ENCODE measurements at places on chromosomes 7 and 10.

DNA sequence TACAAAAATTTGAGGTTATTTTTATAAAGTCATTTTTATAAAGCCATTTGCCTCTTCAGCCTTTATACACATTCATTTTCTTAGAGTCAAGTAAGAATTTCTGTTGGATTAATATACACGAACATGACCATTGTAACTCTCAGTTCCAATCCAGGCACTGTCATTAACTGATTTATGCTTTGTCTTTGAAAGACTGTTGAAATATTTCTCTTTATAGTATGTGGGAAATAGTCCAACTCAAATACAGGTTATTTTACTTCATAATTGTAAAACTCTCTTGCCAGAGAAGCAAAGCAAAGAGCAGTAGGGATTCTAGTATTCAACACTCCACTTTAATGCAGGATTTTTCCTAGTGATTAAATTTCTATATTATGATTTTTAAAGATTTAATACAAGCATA is 36.5 kb upstream of the PAPSS2 start:
- DNase-seq = no peak

- DNase-seq = no peak
Measured at GRCh38 chr7:36625247-36625646, 99.0 kb downstream of the AOAH start.

DNA sequence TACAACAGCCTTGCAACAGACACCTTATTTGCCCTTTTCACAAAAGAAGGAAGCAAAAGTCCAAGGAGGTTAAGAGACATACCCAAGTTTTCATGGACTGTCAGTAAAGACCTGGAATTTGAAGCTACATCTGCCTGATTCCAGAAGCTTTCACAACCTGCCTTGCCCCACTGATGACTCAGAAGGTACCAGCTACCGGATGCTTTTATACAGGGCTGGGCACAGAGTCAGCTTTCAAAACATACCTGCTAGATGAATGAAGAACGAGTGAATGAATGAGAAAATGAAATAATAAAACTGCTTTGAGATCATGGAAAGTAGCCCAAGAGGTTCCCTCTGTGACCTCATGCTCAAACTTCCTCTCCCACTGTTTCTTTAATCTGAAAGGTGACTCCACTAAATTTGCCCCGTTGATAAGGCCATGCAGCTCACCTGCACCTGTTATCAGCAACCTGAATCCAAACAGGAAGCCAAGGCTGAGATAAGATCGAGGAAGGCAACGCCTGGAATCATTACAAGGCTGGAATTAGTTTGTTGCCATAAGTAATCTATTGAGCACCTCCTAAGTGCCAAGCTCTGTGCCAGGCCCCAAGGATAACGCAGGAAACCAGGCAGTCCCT is 151.5 kb downstream of the WDR11 start:
- no peak for DNase-seq

DNA sequence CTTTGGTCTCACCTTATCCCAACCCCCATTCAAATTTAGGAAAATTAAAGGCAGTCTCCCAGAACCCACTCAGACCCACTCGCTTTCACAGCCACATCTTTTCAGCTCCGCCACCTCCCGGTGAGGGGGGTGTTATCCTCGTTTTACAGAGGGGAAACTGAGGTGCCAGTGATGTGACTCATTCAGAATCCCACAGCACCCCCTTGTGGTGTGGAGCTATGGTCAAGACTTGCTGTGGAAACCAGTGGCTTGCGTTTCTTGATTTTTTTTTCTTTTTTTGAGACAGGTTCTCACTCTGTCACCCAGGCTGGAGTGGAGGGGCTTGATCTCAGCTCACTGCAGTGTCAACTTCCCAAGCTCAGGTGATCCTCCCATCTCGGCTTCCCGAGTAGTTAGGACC is 27.6 kb downstream of the SLC35G1 start:
- DNase-seq = no peak

- DNase-seq = no peak
Measured at GRCh38 chr7:157437519-157438061, 100.8 kb downstream of the DNAJB6 start.

GRCh38 chr7:128177768-128178550 is 63.1 kb upstream of the LEP start:
- no peak for DNase-seq

DNA sequence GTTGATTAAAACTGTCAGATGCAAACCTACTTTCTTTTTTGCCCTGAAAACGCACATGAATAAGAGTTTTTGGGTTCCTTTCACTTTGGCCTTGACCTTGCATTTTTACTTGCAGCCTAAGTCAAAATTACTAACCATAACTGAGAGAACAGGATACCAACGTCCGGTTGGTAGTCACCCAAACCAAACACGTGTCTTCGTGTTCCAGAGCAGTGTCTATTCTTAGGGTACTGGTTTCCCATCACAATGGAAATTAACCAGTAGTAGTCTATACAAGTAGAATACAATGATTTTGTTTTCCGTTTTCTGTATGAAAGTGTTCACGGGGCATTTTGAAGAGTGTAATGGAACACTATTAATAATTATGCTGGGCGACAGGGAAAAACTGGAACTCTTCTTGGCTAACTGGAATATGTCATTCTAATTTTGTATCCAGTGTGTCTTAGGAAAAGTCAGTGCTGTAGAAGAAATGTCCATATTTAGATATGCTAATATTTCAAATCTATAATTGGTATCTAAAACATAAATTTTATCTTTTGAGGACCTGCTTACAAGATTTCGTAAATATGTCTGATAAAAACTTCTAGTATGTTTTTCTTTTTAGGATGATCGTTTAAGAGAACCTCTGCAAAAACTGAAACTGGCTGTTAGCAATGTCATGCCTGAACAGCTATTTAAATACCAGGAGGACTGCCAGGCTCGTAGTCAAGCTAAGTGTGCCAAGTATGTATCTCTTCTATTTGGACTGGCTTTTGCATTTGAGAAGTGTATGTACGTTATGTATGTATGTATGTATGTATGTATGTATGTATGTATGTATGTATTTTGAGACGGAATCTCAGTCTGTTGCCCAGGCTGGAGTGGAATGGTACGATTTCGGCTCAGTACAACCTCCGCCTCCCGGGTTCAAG is 40.9 kb downstream of the UBN2 start:
- no peak for DNase-seq

DNA sequence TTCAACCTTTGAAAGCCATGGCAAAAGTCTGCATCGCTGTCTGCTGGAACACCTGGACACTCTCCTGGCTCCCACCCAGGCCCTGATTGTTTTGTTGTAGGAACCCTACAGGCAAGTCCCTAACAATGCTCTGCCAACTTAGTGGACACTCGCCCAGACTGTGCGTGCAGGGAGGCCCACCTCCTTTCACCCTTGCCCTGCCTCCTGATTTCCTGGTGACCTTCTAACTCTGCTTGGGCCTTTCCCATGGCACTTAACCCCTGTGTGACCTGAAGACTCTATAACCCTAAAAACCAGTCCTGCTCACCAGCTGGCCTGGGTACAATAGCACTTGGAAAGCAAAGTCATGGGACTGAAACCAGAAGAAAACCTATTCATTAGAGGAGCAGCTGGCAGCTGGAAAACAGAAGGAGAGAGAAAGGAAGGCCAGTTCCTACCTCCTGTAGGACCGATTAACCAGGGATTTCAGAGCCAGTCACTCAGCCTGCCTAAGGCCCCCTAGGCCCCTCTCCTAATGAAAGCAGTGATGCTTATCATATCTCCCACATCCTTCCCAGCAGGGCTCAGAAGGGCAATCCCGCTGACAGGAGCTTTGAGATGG is 82.7 kb upstream of the KMT2E start:
- no peak for DNase-seq

GRCh38 chr10:102132193-102132562 is 662 bp upstream of the PPRC1 start:
- DNase-seq = no peak

DNA sequence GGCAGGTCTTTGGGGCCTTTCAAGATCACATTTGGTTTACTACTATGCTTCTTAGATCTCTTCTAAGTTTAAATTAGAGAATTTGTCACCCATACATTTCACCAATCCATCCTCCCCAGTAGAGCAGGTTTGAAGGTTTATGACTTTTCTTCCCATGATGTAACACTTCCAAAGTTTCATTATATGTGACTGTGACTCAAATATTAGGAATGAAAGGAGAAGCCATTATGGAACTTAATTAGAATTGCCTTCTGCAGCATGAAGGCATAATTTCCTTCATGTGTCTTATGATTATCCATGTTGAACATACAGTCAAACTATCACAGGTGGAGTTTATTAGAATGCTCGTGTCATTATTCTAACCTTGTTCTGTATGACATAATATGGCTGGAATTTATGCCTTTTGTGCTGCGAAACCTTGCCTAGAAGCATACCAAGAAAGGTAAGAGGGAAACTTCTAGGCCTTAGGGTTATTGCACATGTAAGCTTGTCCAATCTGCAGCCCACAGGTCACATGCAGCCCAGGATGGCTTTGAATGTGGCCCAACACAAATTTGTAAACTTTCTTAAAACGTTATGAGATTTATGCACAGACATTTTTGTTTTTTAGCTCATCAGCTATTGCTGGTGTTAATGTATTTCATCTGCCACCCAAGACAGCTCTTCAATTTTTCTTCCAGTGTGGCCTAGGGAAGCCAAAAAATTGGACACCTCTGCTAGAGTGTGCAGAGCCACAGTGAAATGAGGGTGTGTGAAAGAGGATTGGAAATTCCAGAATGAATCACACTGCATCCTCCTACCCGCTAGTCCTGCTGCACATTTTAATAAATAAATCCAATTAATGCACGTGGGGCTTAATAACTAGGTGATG is 133.6 kb downstream of the TMEM26 start:
- DNase-seq = no peak

All from progenitor cell of endocrine pancreas (in vitro differentiated cells).